AML-193 (cell line): ENCODE measurements at places on chromosomes 1 and 21.

- peak; percentile 62 for DNase-seq
These were observed 23.8 kb upstream of the CENPF start for GRCh38 chr1:214579183-214579582.

DNA sequence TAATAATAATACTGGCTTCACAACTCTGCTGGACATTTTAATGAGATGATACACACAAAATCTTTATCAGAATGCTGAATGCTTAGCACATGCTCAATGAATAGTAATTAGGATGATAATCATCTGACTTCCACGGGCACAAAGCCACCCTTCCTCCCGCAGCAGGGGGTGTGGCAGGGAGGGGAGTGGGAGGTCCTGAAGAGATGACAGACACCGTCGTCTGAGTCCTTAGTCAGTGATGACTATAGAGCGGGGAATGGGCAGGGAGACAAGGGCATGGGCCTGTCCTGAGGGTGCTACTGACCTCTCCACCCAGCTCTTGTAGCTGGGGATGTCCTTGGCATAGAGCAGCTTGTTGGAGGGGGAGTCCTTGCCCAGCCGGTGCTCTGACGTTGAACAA is 117.6 kb upstream of the CD34 start:
- no peak for DNase-seq

- DNase-seq, result peak; percentile 45
These were observed 490.8 kb upstream of the ADGRL4 start for GRCh38 chr1:79497193-79497773.

DNA sequence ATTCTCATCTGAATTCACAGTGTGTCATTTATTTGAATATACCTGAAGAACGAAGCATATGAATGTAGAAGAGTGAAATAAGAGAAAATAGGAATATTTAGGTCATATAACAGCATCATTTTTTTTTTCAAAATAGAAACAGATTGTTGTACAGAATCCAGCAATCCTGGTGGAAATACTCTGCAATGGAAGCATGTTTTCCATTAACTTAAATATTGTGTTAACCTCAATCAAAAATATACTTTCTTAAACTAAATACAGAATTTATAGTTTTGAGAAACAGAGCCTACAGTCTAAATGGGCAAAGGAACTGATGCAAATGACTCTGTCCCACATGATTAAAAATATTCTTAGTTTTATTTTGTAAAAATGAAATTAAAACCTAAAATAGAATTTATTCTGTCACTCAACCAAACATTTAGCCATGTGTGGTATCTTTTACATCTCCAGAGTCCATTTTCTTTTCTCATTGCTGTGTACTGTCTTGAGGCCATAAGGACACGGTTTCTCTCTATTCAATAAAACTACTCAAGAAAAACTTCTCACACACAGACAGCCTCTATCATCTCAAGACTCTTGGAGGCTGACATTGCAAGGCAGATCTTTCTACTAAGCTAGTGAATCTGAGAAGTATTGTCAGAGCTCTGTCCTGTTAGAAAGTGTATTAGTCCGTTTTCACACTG is 322.6 kb downstream of the LTN1 start:
- DNase-seq, result no peak

GRCh38 chr1:76198452-76198851 is 123.9 kb downstream of the ST6GALNAC3 start:
- no peak for DNase-seq

GRCh38 chr1:78047106-78047505 is 1.3 kb downstream of the GIPC2 start:
- DNase-seq, result no peak

GRCh38 chr1:79688932-79689331 is 682.4 kb upstream of the ADGRL4 start:
- no peak for DNase-seq

GRCh38 chr1:154434346-154435085 is 29.4 kb downstream of the IL6R start:
- no peak for DNase-seq

DNA sequence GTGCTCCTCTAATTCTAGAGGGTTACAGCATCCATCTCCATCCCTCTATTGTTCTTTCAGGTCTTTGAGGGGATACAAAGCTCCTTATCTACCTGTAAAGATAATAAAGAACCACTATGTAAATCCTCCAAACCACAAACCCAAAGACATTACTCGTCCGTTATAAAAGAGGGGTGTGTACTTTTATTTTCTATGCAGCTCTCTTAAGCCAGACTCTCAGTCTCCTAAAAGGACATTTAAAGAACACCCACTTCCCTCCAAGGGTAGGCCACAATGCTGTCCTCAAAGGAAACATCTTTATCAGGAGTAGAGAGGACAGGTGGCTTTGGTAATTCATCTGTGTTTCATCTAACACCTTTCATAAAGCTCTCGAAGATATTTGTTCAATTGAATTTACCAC is 67.9 kb upstream of the DYNLT5 start:
- no peak for DNase-seq

DNA sequence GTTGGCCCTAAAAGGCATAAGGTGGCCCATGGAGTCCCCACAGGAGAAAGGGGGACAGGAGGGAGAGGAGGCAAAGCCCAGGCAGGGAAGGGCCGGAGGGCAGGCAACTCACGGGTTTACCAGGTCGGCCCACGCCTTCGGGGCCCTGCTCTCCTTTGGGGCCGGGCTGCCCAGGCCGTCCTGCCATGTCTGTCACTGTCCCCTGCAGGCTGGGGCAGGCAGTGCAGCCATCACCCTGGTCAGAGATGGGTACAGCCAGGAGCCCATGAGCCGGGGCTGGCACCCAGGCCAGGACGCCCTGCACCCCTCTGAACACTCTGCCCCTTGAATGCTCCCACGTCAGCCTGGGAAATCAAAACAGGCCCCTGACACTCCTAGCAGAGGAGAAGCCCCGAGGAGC is 19.8 kb downstream of the COL16A1 start:
- no peak for DNase-seq

GRCh38 chr1:4586611-4587160 is 67.7 kb upstream of the AJAP1 start:
- no peak for DNase-seq

DNA sequence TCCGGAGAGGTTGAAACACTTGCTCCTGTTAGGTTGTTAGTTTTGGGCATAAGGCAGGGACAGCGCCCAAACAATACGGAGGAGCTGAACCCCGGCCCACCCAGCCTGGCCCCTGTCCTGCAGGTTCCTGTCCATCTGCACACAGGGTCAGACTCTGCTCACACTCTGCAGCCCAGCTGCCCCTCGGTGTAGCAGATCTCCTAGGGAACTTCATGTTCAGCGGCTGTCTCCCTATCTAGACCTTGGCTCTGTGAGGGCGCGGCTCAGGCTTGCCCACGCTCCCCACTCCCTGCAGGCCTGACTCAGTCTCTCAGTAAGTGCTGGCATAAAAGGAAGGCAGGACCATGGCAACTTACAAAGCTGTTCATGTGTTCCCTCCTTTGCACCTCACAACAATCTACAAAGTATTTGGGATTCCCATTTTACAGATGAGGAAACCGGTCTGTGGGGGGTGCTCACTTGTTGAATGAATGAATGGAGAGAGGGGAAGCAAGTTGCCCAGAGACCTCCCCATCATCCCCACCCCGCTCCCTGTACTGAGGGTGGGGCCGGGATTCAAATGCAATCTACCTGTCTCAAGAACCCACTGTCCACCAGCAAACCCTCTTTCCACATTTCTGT is 26.2 kb downstream of the ACOT11 start:
- no peak for DNase-seq

- DNase-seq, result no peak
These were observed 59.3 kb downstream of the MAN1C1 start for GRCh38 chr1:25675729-25676476.

GRCh38 chr1:12019858-12020509 is 686 bp downstream of the MIIP start:
- DNase-seq, result peak; percentile 63

DNA sequence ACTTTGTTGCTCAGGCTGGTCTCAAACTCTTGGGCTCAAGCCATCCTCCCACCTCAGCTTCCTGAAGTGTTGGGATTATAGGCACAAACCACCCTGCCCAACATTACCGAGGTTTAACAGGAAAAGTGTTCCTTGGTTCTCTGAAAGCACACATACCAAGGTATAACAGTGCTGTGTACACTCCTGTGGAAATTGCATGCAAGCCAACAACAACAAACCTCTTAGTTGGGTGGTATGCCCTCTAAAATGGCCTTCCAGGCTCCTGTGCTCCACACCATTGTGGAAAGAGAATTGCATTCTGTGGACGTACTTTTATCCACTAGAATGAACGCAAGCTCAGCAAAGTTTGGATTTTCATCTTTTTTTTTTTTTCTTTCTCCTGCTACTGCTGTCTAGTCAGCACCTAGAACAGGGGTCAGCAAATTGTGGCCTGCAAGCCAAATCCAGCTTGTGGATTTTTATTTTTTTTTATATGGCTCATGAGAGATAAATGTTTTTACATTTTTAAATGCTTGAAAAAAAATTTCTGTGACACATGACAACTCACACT is 192.2 kb upstream of the TNR start:
- DNase-seq, result no peak

DNA sequence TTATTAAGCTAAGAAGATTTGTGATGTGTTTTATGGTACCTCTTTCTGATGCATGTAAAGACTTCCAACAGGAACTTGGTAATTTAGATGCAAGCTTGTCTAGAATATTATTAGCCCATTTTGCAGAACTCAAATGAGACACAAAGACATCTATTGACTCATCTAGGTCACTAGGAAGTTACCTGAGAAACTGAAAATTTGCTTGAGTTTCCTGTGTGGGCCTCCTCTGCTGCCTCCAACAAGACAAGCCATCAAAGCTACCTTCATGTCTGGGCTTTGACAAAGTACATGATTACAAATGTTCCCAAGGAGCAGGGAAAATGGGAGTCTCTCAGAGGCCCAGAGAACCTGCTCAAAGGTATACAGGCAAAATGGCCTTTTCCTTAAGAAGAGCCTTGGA is 5.6 kb downstream of the RUNX1 start:
- DNase-seq, result no peak

GRCh38 chr1:208242941-208243526 is 1.1 kb downstream of the PLXNA2 start:
- no peak for DNase-seq

DNA sequence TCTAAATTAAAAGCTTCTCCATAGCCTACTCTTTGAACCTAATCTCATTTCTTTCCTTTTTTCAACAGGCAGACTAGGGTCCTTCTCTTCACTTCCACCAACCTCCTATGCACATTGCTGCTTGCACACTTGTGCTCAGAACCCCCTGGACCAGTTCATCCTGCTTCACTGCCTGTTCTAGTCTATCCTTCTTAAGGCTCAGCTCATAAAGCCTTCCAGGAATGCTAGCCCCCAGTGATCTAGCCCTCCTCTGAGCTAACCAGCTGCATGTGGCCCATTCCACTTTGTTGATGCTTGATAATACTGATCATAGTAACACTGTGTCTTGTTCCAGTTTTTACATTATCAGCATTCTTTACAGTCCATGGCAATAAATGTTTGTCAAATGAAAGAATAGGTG is 22.9 kb upstream of the PHGDH start:
- DNase-seq, result no peak

GRCh38 chr1:15332952-15333715 is 76.6 kb upstream of the EFHD2 start:
- DNase-seq, result no peak

DNA sequence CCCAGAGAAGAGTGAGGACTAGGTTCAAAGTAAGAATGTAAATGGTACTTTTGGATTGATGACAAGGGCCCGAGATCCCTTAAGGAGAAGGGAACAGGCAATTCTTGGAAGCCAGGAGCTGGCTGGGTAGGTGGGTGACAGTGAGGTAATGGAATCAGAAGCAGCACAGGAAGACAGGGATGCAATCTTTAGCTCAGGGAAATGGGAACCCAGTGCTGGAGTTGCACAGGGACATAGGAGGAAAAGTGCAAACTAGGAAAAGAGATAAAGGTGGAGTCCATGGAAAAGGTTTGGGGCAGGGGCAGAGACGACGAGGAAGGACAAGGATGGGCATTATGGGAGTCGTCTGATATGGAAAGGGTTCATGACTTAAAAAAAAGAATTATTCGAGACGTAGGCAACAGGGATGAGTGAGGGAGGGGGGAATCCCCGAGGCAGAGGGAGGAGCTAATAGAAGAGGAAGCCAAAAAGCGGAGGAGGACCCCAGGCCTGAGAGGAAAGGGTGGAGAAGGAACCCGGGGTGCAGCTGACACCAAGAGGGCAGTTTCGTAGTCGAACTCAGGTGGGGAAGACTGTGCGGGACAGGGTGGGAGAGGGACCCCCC is 495 bp downstream of the PI4KB start:
- peak; percentile 67 for DNase-seq

GRCh38 chr1:55217226-55217986 is 2.2 kb upstream of the USP24 start:
- DNase-seq, result peak; percentile 94

- no peak for DNase-seq
These were observed 64.8 kb downstream of the SLX9 start for GRCh38 chr21:45004481-45005247.

- no peak for DNase-seq
These were observed 2.9 kb downstream of the RCAN1 start for GRCh38 chr21:34612056-34612455.

- DNase-seq, result peak; percentile 60
These were observed 69.2 kb downstream of the FASLG start for GRCh38 chr1:172727956-172728603.

DNA sequence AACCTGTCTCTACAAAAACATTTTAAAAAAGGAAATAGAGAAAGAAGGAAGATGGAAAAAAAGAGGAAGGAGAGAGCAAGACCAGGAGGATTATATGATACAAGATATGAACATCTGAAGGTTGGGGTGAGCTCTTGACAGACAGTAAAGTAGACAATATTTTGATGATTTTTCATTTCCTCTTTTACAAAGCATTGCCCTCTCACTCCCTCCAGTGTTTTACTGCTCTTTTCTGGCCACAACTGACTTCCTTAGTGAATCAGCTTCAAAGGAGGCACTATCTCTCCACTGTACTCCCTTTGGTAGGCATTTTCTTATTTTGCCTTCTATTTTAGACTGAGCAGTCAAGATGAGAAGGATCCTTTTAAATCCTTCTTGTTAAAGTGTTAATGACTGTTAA is 296.7 kb downstream of the KCTD3 start:
- DNase-seq, result no peak

- DNase-seq, result no peak
These were observed 330.0 kb downstream of the BRINP3 start for GRCh38 chr1:190147616-190148015.

- no peak for DNase-seq
These were observed 21.2 kb downstream of the ATF6 start for GRCh38 chr1:161787355-161787754.
